ENCODE measurements at places on chromosomes 16 and 17. TPM values are rescaled to one million over a fixed set of nuclear protein-coding genes. Genes with fewer than 3 reads are reported as not detected.

Gene ASPA
- total RNA-seq = not detected

Gene ZFP3
- 0.97 TPM for total RNA-seq

Gene GGT6
- under 0.01 TPM for total RNA-seq

Gene SLC38A8
- total RNA-seq = not detected

Gene RHBDL3
- under 0.01 TPM for total RNA-seq

Gene CFAP119
- 0.65 TPM for total RNA-seq

Gene TSC2
- 79.5 TPM for total RNA-seq

Gene PRSS27
- total RNA-seq = 0.19 TPM

Gene HOXB1
- not detected for total RNA-seq

Gene SLC13A2
- not detected for total RNA-seq

Gene KCNH4
- 0.19 TPM for total RNA-seq

Data from bladder microvascular endothelial cell (primary cell).